C1 segment of cervical spinal cord (tissue), 14 donors: ENCODE measurements at places on chromosomes 7 and 10.
A peak's percentile ranks its signal among the peaks of the same experiment; 100 is the strongest.

DNA sequence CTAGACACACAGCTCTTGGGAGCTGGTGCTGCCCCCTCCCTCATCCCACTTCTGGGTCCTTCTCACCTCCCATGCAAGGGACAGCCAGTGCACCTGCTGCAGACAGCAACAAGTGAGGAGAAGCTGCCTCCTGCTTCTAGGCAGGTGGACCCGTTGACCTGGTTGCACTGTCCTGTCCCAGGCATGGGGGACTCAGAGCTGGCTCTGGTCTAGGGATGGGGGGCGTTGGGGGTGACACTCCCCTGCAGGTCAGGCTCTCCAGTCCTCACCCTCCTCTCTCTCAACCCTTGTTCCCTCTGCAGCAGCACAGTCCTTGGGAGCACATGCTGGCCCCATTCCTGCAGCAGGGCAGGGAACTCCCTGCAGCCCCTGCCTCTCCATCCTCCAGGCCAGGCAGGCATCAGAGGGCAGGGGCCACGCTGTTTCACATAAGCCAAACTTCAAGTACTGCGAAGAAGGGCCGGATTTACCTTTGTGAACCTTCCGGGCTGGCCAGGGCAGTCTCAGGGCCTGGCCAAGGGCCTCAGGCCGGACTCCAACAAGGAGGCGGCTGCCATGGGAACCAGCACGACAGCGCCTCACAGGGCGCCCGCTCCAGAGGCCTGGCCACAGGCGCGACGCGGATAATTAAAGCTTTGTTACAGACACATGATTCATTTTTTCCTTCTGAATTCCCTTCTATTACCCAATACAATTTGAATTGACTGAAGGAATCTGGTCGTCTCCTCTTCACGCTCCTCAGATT is 48.5 kb downstream of the RASGEF1A start:
- no peak for DNase-seq

GRCh38 chr7:46478046-46478445 is 557.0 kb upstream of the IGFBP3 start:
- DNase-seq: no peak

DNA sequence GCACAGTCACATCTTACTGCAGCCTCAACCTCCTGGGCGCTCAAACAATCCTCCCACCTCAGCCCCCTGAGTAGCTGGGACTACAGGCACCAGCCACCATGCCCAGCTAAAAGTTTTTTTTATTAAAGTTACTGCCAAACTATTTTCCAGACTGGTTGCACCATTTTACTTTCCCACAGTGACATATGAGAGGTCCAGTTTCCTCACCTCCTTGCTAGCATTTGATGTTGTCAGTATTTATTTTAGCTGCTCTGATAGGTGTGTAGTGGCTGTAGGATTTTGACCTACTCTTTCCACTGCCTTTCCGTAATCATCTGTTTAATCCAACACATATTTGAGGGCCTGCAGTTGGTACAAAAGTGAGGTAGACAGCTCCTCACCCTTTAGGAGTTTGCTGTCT is 5.4 kb upstream of the UBE3C start:
- DNase-seq: no peak

- no peak for DNase-seq
These were observed 84.3 kb upstream of the CACNA2D1 start for GRCh38 chr7:82527851-82528250.

DNA sequence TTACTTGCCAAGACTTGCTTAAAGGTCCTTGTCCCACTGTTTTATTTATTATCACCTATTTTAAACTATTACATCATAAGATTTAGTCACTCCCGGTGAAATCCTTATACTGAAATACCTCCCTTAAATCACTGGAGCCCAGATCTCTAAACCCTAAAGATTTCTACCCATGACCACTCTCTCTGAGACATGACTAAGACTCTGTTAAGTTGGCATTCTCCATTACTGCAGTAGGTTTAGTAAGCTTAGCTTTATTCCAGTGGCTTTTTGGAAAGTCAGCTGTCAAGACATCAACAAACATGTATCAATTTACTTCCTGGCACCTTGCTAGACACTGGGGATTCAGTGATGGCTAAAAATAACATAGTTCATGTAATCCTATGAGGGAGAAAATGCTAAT is 874.2 kb downstream of the KCNMA1 start:
- DNase-seq: no peak

GRCh38 chr7:32074787-32075585 is 4.8 kb upstream of the PDE1C start:
- peak; percentile 72 for DNase-seq

DNA sequence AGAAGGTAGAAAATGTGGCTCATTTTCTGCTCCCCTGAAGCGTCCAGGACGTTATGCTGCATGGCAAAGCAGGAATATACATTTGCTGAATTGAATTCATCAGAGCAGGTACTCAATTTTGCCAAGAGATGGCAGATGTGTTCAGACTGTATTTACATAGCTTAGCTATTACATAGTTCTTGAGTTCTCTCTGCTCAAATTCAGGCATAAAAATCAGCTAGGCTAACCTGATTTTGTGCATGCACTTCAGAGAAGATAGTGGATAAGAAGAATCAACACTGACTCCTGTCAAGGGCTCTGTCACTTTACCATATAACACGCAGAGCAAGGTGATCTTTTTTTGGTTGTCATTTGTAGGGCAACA is 209.2 kb upstream of the FAM3C start:
- DNase-seq: no peak

DNA sequence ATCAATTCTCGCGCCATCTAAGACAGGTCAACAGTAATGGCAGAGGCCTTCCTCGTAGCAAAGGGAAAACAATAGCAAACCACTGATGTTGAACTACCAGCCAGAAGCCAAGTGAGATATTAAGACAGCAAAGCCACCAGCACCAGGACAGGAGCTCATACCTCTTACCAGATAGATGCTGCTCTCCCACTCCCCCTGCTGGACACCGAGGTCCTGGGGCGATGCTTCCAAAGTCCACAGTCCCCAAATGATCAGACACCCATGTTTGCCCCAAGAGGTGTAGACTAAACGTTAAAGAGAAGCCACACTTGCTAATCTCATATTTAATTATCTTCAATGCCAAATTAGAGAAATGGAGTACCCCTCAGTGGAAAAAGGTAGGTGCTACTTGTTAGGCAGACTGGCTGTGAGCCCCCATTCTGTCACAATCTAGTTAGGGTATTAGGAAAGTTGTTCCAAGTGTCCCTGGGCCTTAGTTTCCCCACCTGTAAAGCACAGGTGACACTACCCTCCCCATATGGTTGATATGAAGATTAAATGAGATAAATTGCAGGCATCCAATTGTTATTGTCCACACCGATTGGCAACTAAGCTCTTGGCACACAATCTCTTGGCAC is 39.9 kb downstream of the TOMM7 start:
- DNase-seq: peak; percentile 2

GRCh38 chr7:44224080-44224973 is 23.5 kb downstream of the YKT6 start:
- no peak for DNase-seq

DNA sequence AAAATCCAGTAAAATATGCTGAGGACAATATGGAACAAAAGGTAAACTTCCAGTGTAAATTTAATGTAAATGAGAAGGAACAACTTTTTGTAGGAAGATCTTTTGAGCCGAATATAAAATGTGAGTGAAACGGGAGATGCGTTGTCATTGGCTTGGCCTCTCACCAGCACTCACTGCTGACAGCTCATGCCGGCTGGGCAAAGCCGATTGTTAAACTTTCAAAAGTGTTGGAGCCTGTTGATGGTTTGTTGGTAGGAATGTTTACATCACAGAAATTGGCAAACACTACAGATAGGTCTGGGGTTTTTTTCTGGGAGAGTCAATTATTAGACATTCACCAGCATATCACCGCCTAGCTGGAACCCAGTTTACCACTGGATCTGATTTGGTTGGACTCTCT is 6.1 kb downstream of the PSTK start:
- no peak for DNase-seq

- no peak for DNase-seq
These were observed 56.5 kb upstream of the OPALIN start for GRCh38 chr10:96415150-96415890.

GRCh38 chr7:22882106-22882505 is 59.5 kb upstream of the TOMM7 start:
- no peak for DNase-seq

DNA sequence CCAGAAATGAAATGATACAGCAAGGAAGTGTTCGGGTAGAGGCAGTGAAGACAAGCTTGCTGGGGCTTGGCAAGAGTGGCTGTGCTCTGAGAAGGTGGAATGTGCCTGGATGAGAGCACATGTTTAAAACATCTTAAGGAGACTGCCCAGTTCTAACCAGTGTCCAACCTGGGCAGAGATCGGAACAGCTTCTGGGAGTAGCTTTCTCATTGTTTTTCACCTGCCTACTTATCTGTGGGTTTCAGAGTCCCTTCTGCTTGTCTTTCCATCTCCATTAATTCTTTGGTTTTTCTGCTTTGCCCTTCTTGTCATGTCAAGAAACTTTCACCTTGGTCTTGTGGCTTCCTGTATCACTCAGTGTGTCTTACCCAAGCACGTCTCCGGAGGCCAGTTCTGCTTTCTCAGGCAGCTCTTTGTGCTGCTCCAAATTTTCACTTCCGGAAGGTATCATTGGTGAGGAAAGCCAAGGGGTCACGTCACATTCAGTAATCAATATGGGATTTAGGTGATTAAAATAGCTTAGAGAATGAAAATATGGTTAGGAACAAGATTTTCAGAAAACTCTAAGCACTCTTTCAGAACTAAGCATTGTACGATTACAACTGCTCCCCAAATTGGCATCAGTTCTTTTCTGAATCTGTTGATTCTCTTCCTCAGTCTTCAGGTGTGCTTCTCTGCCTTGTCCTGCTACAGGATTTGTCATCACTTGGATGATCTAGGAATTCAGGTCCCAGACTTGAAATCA is 5.5 kb upstream of the LAMB4 start:
- no peak for DNase-seq

DNA sequence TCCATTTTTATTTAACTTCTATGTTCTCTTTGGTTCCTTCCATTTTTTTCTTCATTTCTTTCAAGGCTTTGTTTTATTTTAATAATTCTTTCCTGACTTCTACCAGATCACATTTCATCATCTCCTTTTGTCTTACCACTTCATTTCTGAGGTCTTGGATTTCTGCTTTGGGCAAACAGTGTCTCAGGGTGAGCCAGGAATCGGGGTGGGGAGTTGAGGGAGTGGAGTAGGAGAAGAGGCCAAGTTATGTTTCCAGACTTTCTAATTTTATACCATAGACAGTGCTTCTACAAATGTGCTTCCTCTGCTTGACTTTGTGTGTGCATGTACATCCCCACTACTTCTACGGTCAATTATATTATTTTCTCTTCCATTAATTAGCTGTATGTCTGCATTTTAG is 112.1 kb downstream of the PRKG1 start:
- DNase-seq: no peak

- no peak for DNase-seq
These were observed 134.4 kb upstream of the FAM3C start for GRCh38 chr7:121530227-121531174.

GRCh38 chr10:77152256-77152655 is 485.4 kb downstream of the KCNMA1 start:
- DNase-seq: no peak

DNA sequence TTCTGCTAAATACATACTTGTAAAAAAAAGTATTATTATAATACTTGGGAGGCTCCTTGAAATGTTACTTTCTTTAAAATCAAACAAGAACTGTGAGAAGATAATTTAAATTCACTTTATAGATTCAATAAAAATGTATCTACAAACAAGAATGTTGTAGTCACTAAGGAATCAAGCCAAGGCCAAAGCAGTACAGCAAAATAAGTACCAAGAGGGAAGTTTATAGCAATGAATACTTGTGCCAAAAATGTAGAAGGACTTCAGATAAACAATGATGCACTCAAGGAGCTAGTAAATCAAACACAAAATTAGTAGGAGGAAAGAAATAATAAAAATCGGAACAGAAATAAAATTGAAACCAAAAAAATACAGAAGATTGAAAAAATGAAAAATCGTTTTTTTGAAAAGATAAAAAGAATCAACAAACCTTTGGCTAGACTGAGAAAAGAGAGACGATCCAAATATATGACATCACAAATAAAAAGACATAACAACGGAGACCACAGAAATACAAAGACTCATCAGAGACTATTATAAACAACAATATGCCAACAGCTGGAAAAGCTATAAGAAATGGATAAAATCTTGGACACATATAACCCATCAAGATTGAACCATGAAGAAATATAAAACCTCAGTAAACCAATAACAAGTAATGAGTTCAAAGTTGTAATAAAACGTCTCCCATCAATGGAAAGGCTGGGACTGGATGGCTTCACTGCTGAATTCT is 286.0 kb upstream of the TMEM229A start:
- DNase-seq: no peak
